T-helper 1 cell (primary cell): ENCODE measurements at places on chromosomes 1 and 21.

GRCh38 chr1:26158271-26158907, 490 bp upstream of the FAM110D start:
- DNase-seq, result no peak

DNA sequence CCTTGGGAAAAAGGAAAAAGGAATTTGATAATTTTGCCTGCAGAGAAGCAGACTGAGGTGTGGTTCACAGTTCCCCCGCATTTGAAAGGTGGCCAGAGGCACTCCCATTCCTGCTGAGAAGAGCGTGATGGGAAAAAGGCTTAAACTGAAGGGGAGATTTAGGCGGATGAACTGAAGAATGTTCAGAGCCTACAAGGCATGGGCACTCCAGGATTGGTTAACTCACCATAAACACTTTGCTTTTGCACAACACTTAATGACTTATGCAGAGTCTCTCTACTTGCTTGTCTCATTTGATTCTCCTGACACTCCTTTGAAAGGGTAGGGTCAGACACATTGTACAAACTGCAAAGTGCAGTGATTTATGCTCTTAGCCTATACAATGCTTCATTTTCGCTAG, 119.6 kb upstream of the RUNX1 start:
- no peak for DNase-seq

- DNase-seq, result no peak
Observed at GRCh38 chr1:151311011-151311410, 16.2 kb downstream of the PI4KB start.

DNA sequence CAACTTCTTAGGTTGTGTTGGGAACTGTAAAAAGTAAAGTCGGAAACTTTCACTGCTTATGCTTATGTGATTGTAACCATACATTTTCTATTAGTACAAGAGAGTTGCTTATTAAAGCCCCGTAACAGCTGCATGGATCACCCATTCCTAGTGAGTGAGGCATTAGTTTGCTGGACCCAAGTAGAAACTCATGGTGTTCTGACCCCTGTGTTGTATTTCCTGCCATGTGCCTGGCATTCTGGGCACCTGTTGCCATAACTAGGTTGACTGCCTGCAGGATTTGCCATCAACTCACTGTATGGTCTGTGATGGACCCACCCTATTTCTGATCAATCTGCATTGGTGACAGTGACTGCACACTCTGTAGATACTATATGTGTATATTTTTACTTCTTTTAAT, 173.0 kb downstream of the PGBD5 start:
- no peak for DNase-seq

DNA sequence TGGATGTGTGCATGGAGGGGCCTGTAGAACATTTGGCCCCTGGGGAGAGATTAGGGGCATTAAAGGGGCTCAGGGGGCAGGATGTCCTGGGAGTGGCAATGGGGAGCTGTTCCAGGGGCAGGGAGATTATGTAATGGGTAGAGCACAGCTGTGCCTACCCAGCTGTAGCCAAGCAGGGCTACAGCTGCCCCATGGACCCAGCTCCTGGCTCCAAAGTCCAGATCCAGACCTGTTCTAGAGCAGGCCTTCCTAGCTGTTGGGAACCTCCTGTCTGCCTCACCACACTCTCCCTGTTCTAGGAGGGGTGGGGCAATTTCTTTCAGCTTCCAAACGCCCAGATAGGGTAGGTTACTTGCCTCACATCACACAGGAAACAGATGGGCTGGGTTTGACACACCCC, 5.6 kb downstream of the RPS6KA1 start:
- DNase-seq, result no peak

- DNase-seq, result no peak
Observed at GRCh38 chr1:208303743-208304712, 59.8 kb upstream of the PLXNA2 start.

- no peak for DNase-seq
Observed at GRCh38 chr21:44759628-44760285, 41.9 kb downstream of the UBE2G2 start.

DNA sequence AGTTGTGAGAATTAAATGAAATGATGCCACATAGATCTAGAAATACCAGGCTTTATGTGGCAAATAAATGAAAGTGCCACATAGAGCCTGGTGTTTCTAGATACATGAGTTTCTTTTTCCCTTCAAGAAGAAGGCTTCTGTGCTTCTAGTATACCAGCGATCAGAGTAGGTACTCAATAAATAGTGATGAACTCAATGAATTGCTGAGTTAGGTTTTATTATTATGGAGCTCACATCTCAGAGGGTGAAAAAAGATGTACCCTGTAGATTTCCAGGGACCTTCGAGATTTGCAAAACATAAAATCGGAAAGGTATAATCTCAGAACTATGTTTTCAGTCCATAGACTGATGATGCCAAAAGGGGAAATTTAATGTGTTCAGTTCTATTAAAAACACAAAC, 2.3 kb upstream of the CLSTN1 start:
- no peak for DNase-seq

GRCh38 chr1:63618011-63618410, 24.8 kb downstream of the PGM1 start:
- DNase-seq, result no peak

DNA sequence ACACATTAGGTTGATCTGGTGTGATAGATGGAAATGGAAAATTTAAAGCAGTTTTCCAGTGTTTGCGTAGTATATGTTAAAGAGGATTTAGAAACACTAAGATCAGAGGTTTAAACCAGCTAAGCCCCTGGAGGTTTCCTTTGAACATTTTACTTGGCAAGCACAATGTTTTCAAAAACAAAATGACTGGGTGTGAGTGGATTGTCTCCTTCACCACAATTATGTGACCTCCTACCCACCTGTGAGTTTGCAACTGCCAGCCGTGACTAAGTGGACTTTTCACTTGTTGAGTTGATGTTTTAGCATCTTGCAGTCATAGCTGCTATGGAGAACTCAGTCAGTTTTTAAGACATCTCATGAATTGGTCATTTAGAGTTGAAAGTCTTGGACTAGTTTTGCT, 4.7 kb downstream of the CCDC190 start:
- no peak for DNase-seq

DNA sequence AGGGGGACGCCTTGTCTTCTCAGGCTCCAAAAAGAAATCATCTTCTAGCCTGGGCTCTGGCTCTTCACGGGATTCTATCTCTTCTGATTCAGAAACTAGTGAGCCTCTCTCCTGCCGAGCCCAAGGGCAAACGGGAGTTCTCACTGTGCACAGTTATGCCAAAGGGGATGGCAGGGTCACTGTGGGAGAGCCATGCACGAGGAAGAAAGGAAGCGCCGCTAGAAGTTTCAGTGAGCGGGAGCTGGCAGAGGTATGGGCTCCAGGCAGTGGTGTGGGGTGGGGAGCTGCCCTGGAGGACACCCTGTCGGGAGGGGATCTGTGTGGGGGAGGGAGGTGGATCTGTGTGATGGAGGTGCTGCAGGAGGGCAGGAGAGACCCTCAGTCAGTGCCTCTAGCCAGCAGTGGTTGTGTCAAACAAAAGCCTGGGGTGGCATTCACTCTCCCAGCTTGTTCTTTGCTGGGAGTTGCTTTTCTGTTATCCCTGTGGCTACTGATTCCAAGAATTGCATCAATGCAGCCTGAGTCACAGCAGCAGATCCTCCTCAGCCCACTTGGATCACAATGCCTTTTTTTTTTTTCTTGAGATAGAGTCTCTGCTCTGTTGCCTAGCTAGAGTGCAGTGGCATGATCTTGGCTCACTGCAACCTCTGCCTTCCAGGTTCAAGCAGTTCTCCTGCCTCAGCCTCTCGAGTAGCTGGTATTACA, 21.8 kb downstream of the KDM4A start:
- no peak for DNase-seq

DNA sequence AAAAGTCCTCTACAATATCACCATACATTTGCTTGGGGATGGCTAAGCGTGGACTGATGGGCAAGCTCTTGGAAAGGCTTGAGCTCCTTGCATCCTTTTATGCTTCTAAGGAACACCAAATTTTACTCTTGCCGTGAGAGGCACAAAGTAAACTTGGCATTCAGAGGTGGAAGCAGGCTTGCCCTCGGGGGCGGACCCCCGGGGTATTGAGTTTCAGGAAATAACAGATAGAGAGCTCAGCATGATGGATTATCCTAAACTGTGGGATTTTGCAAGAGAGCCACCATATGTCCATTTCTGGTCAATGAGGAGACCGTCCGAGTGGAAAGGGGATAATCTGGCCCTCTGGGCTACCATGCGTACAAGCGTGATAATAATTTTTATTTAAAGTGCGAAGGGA, 14.0 kb downstream of the IFI16 start:
- DNase-seq, result no peak

GRCh38 chr1:14615549-14616218, 17.2 kb downstream of the KAZN start:
- DNase-seq, result no peak

DNA sequence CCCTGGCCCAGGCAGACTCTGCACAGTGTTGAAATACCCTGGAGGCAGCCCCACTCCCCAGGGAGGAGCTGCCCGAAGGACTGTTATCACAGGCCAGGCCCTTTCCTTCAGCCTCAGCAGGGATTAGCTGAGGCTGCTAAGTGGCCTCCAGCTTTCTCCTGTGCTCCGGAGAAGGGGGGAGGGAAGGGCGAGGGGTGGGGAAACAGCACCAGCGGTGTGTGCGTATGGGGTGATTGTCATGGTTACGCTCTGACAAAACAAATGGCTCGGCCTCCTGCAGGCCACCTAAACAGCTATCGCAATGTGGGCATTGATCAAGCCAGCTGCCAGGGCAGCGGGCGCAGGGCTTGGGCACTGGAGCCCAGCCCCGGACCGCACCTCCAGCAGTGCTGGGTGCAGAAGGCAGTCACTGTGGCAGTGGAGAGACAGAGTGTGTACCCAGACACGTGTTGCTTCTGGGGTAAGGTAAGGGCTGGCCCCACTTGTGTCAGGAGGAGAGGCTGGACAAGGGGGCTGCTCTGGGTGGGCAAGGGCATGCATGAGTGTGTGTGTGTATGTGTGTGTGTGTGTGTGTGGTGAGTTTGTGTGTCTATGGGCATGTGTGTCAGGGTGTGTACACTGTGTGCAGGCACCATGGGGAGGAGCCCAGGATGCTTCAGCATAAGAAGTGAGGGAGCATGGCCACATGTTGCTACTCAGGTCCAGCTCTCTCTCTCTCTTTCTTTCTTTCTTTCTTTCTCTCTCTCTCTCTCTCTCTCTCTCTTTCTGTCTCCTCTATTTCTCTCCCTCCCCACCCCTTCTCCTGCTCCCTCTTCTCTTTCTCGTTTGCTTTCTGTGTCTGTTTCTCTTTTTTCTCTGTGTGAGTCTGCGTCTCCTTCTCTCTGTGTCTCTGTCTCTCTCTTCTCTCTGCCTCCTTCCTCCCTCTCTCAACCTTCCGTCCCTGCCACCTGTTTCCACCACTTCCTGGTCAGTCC, at the start of gene VWA5B1:
Gene VWA5B1, plus strand, starts transcription at position 252 of the 974 bp plus-strand sequence. CDS start 19,727 bp downstream, outside the sequence.
- no peak for DNase-seq

- no peak for DNase-seq
Observed at GRCh38 chr21:39648879-39649278, 36.1 kb downstream of the B3GALT5 start.
